ENCODE measurements at places on chromosomes 12 and 14.

DNA sequence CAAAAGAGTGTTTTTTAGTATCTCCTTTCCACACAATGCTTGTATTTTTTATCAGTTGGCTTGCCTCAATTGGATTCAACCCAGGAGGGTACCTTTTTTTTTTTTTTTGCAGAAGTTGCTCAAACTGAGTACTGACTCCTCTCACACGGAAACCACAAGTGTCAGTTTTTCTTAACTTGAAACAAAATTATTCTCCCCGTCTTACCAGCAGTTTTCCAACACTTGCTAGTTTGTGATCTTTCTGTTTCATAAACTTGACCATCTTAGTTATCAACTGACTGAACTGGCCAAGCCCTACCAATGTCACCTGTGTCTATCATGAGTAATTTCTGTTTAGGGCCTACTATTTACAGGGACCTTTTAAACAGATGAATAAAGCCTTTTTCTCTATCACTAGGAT is 34.1 kb upstream of the ITPR2 start:
- DNase-seq: no peak

DNA sequence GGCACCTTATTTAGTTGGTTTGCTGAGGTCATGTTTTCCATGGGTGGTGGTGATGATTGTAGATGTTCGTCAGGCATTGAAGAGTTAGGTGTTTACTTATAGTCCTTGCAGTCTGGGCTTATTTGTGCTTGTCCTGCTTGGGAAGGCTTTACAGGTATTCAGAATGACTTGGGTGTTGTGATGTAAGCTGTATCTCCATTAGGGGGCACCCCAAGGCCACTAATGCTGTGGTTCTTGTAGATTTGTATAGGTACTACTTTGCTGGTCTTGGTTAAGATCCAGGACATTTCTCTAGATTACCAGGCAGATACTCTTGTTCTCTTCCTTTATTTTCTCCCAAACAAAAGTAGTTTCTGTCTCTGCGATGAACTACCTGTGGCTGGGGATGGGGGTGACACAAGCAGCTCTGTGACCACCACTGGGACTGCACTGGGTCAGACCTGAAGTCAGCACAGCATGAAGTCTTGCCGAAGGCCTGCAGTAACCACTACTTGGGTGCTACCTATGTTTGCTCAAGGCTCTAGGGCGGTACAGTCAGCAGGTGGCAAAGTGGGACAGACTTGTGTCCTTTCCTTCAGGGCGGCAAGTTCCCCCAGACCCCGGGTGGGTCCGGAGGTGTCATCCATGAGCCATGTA is 35.8 kb upstream of the FBXO33 start:
- DNase-seq: no peak

DNA sequence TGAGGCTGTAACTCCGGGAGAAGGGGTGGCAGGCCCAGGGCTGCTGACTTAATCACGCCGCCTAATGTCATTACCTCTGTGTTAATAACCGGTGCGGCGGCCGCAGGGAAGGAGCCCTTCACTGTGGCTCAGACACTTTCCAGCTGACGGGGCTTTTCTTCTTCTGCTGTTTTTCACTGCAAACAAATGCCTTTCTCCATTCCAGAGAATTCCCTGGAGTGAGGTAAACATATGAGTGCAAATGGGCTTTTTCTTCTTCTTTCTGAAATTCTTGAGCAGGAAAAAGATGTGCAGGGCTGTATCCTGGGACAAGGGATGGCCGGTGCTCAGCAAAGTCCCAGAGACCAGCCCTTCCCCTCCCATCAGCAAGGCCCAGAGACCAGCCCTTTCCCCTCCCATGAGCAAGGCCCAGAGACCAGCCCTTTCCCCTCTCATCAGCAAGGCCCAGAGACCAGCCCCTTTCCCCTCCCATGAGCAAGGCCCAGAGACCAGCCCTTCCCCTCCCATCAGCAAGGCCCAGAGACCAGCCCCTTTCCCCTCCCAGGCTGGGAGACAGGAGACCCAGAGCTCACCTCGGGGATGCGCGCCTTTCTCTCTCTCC is 33.4 kb upstream of the FAM181A start:
- DNase-seq: no peak

GRCh38 chr14:26124896-26125438 is 472.9 kb downstream of the NOVA1 start:
- DNase-seq: no peak

- no peak for DNase-seq
These were observed 41.5 kb downstream of the IFT81 start for GRCh38 chr12:110165540-110166159.

DNA sequence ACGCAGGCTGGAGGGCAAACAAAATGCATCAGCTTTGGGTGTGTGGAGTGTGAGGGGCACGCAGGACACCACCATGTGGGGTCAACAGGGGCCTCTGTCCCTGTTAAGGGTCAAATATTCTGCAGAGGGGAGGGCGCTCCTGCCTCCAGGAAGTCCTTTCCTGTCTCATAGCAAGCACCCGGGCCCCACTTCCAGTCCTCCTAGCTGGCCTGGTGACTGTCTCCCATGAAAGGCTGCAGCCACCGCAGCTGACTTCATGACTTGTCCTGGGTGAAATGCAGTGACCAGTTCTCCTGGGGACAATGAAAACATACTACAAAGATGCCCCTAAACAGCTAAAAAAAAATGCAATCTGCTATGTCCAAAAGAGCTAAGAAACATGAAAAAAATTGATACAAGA is 53.6 kb downstream of the LGMN start:
- DNase-seq: no peak

GRCh38 chr12:124877423-124877822 is 13.8 kb upstream of the SCARB1 start:
- DNase-seq: no peak

GRCh38 chr14:73057944-73058223 is 450 bp upstream of the RBM25 start:
- DNase-seq: no peak

DNA sequence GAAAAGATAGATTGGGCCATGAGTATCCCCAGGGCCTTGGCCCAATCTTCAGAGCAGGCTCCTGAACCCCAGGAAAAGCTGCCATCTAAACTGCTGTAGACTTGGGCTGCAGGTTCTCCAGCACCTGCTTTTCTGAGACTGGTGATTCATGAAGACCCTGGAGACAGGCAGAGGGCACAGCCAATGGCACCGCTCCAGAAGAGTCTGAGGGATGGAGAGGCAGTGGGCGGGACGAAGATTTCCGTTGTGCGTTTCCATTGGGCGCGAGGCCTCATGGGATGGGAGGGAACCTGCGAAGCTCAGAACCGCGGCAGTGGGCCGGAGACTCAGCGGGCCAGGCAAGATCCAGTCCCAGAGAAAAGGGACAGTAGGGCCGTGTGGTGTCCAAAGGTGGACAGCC is 375.1 kb downstream of the IPO8 start:
- DNase-seq: no peak

DNA sequence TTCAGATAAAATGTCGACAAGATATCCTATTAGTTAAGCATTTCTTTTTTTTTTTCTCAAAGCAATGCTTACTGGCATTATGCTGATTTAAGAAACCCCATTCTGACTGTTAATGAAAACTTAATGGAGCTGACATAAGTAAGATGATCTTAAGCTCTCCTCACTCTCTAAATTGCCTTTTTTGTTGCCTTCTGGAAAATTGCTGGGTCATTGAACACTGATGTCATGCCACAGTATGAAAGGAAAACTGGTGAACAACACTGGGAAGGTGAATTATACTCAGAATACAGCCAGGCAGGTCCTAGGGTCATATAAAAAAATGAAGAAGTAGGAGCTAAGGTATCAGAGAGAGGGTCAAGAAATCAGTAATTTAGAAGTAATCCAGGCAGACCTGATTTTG is 179.9 kb downstream of the BTG1 start:
- no peak for DNase-seq

DNA sequence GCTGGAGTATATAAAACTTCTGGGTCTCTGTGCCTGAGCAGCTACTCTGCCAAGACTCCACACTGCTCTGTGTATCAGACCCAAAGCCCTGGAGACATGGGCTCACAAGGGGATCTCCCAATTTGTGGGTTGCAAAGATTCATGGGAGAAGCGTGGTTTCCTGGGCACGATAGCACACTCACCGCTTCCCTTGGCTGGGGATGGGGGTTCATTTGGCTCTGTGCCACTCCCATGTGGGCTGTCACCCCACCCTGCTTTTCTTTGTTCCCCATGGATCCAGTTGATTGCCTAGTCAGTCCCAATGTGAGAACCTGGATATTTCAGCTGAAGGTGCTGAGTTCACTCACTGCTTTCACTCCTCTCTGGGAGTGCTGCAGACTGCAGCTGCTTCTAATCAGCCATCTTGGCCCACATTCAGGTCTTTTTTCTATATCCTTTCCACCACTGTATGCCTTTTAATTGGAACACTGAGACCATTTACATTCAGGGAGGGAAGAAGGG is 40.0 kb upstream of the PCNX4 start:
- no peak for DNase-seq

DNA sequence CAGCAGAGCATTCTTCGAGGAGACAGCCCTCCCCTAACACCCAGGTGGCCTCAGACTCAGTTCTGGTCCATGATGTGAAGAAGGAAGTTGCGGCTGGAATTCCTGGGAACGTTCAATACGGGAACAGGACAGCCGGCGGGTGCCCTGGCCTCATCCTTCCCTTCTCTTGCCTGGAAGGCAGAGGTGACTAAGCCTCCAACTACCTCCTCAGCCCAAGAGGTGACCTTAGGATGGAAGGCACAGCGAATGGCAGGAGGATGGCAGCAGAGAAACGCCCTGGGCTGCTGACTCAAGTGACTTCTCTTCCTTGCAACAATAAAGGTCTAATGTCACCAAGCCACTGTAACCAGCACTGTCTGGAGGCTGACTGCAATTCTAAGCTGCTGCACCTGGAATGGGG is 36.1 kb downstream of the DHX37 start:
- DNase-seq: no peak

DNA sequence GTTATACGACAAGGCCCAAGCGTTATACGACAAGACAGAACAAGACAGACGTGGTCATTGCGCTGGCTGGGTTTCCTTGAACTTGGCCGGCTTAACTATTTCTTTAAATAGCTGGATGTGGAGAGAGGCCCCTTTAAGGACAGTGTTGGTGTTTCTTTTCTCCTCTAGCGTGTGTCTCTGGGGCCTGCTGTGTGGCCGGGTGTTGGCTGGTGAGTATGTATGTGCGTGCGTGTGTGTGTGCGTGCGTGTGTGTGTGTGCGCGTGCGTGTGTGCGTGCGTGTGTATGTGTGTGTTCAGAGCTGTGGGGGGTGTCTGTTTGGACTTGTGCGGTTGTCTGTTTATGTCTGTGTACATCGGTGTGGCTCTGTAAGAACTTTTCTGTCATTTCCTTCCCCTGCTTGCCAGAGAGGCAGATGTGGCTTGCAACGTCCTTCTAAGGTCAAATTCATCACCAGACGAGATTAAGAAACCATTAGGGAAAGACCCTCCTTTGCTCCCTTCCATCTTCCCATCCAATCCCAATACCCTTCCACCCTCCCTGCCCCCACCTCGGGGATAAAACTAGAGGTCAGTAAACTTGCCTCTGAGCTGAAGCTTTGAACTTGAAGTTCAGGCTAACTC is 78.6 kb upstream of the TBX3 start:
- DNase-seq: no peak

- DNase-seq: no peak
These were observed 18.5 kb downstream of the CHST11 start for GRCh38 chr12:104475271-104475670.

DNA sequence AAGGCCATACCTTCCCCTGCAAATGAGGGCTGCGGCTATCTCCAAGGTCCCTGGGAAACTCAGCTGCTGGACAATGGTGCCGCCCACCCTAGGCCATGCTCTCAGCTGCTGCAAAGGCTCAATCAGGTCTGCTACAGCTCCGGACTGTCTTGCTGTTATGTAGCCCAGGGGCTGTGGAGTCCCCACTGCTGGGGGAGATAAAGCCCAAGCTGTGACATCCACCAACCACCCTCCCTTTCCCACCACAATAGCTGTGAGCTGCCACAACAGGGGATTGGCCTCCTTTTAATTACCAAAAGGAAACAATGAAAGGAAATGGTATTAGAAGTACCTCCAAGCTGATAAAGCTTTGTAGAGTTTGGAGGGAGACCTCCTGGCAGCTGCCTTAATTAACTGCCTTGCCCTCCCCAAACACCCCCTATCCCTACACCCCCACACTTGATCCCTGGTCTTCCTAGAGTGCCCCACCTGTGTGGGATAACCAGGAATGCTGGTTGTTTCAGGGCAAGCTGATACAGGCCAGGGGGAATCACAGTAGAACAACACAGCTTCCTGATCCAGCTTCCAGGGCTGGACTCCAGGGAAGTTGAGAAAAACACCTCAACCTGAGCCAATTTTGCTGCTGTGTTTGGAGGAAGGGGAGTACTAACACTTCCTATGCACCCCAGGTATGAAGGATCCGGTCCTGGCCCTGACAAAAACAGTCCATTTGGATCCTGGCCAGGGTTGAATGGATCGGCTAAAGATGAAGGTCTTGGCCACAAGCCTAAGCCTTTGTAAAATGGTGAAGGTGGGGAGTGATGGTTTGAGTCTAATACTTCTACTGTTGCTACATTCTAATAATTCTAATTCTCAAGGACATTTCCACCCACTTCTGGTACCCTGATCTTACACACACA is at the start of gene VWF:
Gene VWF, minus strand, starts transcription at position 260 of the 899 bp plus-strand sequence. CDS start 1,474 bp downstream, outside the sequence.
- DNase-seq: no peak

GRCh38 chr14:68082698-68083291 is 263.2 kb downstream of the RAD51B start:
- DNase-seq: no peak

DNA sequence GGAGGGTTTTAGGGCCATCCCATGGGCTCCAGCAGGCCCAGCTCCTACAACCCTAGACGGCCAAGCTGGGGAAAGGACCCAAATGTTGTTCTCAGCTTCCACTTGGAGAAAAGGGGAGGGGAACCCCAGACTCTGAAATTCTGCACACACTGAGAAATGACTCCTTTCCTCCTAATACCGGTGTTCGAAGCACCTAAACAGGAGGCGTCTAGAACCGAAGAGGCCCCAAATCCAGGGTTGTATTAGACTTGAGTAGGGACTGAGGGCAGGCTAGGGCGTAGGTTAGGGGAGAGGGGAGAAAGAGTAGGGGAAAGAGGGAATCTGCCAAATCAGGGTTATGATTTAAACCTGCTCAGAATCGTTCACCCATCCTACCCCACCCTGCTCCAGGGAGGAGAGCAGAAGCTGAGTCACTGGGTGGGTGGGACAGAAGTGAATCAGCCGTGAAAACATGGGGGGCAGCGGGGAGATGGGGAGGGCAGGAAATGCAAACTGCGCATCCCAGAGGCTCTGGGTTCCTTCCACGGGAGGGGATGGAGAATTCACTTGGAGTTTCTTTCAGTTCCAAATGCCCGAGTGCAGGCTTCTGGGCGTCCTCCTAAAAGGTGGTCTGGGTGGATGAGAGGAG is 1.0 kb downstream of the IGFBP6 start:
- no peak for DNase-seq

- peak; percentile 64 for DNase-seq
These were observed 20.5 kb upstream of the ITPR2 start for GRCh38 chr12:26853303-26854030.

DNA sequence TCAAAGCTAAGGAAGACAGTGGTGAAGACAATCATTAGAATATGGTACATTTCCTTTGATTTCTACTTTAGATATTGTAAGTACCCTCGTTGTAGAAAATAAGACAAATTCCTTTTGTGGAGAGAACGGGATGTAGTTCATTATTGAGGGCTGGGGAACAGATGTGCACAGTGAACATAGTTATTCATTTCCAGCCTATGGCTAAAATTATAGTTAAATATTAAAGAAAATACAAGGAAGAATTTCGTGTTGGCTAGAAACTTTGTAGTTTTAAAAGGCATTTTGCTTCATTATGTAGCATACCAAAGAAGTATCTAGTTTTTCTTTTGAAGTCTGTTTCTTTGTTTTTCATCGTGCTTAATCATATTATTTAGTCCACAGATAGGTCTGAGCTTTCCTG is 201.8 kb downstream of the ESR2 start:
- DNase-seq: no peak

Measured in NCI-H2029 (cell line).